ENCODE measurements at places on chromosomes 1 and 21.

GRCh38 chr21:41765973-41766882 lies 624 bp downstream of the RIPK4 start:
- DNase-seq = no peak

- DNase-seq = no peak
Measured at GRCh38 chr1:75421371-75421770, 189.5 kb downstream of the SLC44A5 start.

- DNase-seq = no peak
Measured at GRCh38 chr1:209630383-209631225, 21.6 kb downstream of the LAMB3 start.

DNA sequence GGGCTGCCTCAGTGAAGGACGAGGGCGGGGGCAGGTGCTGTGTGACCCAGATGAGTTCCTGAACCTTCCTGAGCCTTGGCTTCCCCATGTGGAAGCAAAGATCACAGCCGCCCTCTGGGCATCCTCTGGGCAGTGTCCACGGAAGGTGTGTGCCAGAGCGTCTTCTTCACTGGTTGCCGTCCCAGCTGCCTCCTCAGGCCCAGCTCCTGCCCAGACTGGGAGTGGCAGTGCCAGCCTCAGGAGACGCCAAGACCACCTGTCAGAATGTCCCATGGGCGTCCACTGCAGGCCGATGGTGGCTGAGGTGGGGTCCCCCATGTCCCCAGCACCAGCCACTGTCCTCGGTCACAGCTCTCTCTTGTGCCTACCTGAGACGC lies 10.2 kb downstream of the ARHGEF16 start:
- peak; percentile 17 for DNase-seq

All from 8988T (cell line).